ENCODE measurements at places on chromosomes 7 and 10.

DNA sequence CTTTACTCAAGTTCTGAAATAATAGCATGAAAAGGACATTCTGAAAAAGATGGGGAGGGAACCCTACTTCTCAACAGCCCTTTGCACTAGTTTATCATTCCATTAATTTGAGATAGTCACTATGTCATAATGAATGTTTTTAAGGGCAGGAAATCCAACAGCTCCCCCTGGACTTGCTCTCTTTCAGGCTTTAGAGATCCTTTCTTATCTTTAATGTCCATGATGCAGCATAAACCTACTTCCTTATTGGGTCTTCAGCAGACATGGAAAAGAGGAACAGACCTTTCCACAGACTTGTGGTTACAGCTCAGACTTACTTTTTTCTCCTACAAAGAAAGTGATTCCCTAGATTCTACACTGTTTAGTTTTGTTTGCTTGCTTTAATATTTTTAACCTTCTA lies 87.3 kb downstream of the IDE start:
- DNase-seq = no peak

DNA sequence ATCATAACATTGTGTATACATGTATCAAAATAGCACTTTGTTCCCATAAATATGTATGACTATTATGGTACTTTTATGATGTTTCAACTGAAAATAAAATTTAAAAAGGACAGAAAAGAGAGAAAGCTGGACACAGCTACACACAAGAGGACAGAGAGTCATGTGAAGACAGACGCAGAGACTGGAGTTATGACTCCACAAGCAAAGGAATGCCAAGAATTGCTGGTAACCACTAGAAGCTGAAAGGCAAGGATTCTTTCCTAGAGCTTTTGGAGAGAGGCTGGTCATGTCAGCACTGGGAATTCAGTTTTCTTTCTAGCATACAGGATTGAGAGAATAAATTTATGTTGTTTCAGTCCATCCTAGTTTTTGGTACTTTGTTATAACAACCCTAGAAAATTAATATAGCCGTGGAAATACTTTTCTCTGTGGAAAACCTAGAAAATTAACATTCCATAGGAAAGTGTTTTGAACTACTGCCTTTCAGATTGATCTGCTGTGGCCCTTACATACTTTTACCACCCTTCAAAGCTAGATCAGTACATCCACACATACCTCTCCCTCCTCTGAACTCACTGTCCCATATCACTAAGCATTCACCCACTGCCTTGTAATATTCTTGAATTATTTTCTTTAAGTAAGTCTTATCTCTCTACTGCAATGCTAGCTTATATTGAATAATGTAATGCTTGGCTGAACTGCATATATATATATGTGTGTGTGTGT lies 575.3 kb downstream of the IPMK start:
- no peak for DNase-seq

GRCh38 chr10:48213047-48213446 lies 61.4 kb downstream of the FRMPD2 start:
- no peak for DNase-seq

- DNase-seq = no peak
Observed at GRCh38 chr10:120929166-120929565, 78.0 kb downstream of the WDR11 start.
